ENCODE measurements at places on chromosomes 1 and 21. TPM values are rescaled to one million over a fixed set of nuclear protein-coding genes. Genes with fewer than 3 reads are reported as not detected.

DNA sequence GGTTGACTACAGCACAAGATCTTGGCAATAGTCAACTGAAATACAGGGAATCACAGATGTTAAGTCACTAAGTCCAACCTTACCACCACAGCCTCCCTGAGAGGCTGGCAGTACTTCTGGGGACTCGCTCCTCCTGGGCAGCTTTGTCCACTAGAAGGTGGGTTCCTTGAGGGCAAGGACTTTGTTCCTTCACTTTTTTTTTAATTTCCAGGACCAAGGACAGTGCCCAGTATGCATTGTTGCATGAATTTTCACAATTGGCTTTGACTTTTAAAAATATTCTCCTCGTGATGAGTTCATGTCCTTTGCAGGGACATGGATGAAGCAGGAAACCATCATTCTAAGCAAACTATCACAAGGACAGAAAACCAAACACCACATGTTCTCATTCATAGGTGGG lies 96.7 kb upstream of the IGSF21 start:
- DNase-seq = no peak

DNA sequence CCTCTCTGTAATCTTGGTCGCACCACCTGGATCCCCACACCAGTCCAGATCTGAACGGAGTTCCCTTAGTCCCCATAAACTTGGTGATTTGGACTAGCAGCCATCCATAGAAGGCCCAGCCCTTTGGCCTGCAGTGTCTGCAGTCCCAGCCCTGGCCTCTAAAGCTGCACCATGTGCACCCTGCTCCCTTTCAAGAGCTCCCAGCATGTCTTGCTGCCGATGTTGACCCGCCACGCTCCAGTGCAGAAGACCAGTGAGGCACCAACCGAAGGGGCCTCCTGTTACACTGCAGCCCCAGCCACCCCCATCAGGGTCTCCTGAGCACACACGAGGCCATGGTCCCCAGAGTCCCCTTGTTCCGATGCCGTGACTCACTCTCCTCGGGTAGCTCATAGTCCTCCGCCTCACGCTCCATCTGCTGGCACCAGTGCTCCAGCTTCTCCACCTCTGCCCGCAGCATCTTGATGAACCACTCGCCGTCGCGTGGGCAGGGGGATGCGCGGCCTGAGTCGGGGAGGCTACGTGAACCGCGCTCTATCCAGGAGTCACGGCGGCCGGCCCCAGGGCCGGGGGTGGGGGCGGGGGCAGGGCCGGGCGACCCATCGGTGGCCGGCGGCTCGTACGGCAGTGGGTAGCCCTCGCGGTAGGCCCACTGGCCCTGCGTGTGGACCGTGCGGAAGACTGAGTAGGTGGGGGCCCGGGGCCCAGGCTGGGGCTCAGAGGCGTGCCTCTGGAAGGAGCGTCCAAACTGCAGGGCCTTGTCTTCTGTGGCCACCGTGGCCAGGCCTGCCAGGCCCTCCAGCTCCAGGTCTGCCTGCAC lies 8.9 kb upstream of the SMIM12 start:
- no peak for DNase-seq

DNA sequence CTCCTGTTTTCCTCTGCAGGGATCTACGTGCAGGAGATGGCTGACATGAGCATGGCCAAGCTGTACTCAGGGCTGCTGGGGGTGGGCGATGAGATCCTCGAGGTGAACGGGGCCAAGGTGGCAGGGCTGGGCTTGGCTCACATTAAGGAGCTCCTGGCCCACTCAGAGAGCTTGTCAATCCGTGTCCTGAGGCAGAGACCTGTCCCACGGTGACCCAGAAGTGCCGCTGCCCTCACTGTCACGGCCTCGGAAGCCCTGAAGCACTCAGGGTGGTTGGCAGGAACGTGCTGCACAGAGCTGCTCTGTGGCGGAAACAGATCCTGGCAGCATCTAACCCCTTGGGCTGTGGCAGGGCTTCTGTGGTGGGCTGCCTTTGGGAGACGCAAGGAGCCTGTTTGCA lies 37.6 kb downstream of the KIAA1614 start:
- no peak for DNase-seq

- DNase-seq = no peak
Observed at GRCh38 chr1:151693057-151693651, 23.4 kb downstream of the CELF3 start.

DNA sequence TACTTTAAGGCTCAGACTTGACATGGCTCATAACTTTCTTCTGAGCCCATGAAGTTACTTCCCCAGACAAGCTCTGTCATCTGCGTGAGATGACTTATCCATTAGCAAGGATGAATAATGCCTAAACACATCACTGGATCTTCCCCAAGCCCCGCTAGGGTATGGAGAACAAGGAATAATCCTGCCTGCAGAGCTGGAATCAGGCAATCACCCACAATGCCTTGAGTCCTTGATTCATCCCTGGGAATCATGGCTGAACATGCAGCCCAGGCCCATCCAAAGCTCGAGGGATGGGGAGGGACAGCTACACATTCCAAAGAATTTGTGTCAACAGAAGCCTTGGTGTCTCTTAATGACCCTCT lies 131.7 kb downstream of the PSMG1 start:
- peak; percentile 26 for DNase-seq

The NMNAT2 gene
- 2.1 TPM for total RNA-seq

DNA sequence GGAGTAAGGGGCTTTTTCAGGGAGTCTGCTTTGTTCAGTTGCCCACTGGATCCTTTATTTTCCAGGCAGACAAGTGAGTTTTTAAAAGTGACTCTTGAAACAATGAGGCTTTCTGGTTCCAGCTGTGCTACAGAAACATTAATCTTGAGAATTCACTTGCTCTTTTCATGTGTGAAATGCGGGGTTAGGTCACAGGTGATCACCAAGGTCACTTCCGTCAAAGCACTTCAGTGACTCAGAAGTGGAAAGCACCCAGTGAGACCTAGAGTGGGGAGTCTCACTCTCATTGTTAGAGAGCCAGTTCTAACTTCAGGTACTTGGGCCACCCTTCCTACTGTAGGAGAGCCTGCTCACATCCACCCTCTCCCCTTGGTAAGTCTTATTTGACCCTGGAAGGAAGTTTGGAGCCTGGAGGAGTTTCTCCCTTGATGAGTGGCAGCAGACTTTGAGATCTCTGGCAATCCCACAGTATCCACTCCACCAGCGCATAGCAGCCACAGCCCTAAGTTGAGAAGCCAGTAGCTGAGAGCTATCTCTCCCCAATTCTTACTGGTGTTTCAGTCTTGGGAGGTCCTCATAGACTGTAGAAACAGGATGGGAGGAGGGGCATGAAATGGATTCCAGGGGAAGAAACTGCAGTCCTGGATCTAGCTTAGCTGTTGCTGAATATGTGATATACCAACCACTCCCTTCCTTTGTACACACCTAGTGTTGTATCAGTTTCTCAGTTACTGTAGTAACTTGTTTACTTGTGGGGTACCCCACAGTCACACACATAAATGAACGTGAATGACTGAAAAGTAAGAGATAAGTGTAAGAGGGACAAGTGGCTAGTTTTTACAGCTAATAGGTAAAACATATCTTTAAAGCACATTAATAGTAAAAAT lies 3.1 kb downstream of the TACSTD2 start:
- DNase-seq = no peak

Measured in endodermal cell (in vitro differentiated cells).